Iris pigment epithelial cell (primary cell): ENCODE measurements at places on chromosomes 11 and 22.
A peak's percentile ranks its signal among the peaks of the same experiment; 100 is the strongest.

DNA sequence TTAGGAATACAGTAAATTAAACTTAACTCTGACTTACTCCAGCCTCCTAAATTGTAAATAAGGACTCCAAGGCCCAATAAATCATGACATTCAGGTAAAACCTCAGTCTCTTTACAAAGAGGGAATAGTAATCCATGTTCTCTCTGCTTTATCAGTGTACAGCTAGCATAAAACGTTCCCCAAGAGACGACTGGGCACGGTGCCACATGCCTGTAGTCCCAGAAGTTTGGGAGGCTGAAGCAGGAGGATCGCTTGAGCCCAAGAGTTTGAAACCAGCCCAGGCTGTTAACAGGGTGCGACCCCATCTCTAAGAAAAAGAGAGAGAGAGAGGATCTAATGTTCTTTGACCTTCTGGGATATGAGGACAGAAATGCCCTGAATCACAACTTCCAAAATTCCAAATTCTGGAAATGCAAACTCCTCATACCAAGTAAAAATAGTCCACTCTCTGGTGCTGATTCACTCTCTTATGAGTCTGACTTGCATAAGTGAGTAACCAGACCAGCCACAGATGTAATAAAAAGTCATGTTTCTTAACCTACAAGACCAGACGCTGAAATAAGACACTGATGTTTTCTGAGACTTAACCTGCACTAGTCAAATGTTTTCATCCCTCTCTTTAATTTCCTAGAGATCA, 25.5 kb downstream of the NNMT start:
- peak; percentile 91 for DNase-seq

DNA sequence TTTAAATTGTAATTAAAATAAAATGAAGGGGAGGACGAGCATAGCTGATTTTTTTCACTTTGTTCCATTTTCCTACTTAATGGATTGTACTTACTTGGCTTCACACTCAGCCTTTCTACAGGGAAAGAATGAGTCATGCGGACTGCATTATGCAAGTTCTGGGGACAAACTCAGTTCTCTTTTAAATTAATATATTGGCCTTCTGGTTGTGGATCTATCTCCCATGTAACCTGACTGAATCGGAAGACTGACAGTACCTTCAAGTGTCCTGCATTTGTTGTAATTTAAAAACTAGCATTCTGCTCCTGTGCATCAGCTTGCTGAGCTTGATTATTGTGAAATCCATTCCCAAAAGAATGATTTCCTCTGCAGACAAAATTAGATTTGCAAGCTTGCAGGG, 12.2 kb downstream of the OR8D1 start:
- peak; percentile 92 for DNase-seq

DNA sequence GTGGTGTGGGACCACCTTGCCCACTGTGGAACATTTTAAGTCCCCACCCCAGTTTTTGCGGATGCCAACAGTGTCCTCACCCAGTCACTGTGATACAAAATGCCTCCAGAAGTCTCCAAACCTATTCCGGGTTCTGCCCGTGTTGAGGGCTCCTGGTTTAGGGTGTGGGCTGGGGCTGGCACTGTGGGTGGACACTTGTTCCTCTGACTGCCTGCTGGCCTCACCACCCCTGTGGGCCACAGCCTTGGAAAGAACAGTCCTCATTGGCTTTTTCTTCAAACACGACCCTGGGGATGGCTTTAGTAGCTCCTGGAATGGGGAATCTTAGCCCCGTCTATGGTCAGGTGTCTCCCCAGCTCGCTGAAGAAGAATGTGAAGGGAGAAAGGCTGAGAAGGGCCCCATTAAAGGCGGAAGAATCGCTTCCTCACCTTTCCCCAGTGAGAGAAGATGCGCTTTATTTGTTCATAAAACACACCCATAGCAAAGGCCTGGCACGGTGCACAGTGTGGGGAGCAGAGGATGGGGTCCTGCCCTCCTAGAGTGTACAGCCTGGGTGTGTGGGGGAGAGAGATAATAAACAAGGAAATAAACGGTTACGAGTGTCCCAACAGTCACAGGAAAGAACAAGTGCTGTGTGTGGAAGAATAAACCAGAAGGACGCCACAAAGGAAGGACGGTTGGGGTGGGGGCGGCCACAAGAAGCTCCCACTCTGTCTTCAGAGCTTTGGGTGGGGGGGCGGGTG, 91.6 kb upstream of the SLC22A12 start:
- DNase-seq: no peak

DNA sequence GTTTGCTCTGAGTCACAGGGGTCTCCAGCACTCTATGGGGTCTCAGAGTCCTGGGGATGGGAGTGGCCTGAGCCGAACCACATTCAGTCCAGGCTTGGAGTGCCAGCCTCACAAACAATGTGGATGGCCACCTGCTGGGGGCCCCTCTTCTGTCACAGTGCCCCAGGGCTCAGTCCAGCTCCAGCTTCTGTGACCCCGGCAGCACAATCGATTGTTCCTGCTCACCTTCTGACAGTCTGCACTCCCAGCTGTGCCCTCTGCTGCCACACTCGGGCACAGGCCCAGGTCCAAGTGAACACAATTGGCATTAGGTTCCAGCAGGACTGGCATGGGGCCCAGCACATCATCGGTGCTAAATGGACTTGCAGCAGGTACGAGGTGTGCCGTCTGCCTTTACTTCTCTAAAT, 84.8 kb downstream of the TP53I11 start:
- no peak for DNase-seq

DNA sequence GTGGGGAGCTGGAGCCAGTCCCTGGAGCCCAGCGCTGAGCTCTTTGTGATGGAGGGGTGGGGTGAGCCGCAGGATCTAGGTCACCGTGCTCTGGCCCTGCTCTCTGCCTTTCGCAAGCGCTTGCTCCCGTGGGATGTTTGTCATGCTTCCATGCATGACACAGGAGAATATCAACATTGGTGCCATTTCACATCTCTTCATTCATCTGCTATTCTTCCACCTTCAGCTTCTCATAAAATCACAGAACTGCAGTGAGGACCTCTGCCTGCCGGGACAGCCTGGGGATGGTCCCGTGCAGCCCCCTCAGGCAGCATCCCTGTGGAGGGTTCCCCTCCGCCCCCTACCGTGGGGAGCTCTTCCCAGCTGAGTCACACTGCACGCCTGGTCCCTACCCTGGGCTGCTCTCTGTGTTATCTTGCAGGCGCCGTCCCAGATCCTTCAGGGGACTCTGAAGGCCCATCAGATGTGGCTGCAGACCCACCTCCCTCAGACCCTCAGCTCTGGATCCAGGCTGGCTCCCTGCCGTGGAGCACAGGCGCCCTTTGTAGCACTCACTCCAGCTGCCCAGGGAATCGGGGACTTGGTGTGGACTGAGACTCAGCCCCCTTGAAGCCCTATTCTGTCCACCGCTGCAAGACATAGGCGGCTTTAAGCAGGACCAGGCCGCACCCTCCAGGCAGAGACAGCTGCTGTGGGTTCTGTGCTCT, 5.1 kb upstream of the SEPTIN5 start:
- DNase-seq: no peak
